Eye (tissue), 1 donor: ENCODE measurements at places on chromosomes 1 and 21.

DNA sequence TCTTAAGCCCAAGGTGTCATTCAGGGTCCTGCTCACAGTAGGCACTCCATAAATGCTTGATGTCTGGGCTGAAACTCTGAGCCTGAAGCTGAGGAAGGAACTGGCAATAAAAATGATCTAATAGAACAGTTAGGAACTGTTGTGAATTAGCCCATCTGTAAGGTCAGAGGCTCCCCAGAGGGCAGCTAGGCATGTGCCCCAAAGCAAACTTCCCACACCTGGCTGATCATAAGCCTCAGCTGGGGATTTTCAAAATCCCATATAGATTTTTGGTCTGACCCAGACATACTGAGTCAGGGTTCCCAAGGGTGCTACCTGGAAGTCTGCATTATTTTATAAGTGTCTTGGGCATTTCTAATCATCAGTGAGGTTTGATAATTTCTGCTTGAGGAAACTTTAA, 309.4 kb upstream of the PROX1 start:
- DNase-seq = no peak

DNA sequence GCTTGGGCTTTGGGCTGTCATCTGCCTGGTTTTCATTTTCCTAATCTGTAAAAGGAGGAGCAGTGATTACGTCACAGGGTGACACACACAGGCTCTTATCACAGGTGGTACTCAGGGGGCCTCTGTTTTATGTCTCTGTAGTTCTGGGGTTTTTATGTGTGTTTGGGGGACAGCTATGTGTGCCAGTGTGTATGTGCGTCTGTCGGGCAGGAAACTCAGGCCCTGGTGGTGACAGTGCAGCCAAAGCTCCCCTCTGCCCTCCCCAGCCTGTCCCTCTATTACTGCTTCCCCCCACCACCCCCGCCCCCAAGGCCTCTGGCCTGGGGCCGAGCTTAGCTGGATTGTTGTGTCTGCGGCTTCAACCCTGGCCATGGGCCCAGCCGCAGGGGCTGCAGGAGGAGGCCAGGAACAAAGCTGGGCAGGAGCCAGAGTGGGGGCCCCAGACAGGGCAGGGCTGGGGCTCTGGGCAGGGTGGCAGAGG, 13.3 kb downstream of the MFAP2 start:
- peak; percentile 82 for DNase-seq

DNA sequence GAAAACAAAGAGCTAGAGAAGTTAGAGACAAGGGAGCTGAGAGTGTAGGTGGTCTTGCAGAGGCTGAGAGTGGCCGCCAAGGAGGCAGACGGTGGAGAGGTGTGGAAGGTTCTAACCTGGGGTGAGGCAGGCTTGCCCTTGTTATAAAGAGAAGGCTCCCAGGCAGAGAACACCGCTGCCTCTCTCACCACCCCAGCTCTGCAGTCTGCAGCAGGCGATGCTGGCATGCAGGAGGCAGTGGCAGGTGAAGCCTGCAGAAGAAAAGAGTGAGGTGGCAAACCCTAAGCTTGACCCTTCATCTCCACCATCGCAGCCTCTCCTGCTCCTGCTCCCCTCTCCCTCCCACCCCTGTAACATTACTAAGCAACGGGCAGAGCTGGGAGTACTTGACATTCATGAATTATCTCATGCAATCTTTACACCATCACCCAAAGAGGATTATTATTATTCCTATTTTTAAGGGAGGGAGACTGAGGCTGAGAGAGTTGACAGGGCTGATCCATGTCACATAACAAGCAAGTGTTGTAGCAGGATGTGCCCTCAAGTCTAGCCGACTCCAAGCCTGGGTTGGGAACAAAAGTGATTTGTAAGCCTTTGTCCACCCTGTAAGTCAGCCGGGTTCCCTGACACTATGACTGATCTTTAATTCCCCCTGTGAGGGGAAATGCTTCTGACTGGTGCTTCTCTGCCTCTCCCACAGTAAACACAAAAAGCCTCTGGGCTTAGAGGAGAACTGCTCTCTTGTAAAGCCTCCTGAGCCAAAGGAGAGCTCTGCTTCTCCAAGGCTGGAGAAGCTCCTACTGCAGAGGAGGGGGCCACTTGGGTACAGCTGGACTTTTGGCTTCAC, 36.1 kb downstream of the KANK4 start:
- DNase-seq = peak; percentile 31

DNA sequence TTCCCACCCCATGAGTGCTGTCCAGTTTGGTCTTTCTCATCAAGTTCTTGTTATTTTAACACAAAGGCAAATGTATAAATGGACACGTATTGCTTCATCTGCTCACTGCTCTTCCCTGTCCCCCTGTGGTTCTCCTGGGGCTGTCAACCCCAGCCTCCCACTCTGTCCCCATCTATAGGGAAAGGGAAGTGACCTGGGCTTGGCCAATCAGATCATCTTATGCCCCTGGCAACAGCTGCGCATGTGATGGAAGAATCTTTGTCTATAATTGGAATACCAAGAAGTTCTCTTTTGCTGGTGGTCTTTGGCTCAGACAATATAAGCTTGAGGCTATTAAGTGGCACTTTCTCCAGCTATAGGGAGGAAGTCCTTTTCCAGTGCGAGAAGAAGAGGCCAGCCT, 4.7 kb upstream of the CCSAP start:
- DNase-seq = no peak

DNA sequence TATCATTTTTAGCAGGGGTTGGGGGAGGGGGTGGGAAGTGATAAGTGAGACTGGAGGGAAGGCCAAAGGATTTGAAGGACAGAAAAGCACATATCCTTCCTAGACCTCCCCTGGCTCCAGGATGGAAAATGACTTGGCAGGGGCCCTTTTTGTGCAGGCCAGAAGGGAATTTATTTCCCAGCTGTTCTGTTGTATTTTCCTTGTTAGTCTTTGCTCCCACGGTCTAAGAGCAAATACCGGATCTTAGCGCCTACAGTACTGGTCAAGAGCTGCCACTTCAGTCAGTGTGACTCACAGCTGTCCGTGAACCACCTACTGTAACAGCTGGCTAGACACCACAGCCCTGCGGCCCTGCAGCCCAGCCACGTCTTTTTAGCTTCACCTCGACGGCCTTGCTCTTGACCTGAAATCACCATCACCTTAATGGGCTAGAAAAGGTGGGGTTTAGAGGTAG, 51.0 kb upstream of the ERRFI1 start:
- DNase-seq = peak; percentile 30

DNA sequence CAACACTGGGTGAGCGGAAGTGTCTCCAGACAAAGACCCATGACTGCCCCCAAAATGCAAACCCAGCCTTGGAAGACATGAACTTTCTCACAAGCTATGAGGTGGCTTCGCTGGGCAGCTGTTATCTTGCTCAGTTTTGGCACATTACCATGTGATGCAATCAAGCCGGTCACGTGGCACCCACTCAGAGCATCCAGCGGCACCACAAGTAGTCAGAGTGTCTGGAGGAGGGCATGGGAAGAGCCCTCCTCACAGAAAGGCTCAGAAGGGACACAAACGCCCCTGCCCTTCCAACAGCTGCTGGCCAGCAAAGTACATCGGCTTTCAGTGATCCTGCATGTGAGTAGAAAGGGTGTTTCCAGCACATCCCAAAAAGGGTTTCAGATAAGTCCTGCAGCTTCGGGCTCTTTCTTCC, 145.5 kb upstream of the IRF2BP2 start:
- no peak for DNase-seq
